ENCODE measurements at places on chromosomes 13 and 19.

- DNase-seq = no peak
Observed at GRCh38 chr13:31982540-31982939, 49.0 kb upstream of the FRY start.

GRCh38 chr19:46036744-46037128 is 4.1 kb downstream of the IGFL4 start:
- no peak for DNase-seq

DNA sequence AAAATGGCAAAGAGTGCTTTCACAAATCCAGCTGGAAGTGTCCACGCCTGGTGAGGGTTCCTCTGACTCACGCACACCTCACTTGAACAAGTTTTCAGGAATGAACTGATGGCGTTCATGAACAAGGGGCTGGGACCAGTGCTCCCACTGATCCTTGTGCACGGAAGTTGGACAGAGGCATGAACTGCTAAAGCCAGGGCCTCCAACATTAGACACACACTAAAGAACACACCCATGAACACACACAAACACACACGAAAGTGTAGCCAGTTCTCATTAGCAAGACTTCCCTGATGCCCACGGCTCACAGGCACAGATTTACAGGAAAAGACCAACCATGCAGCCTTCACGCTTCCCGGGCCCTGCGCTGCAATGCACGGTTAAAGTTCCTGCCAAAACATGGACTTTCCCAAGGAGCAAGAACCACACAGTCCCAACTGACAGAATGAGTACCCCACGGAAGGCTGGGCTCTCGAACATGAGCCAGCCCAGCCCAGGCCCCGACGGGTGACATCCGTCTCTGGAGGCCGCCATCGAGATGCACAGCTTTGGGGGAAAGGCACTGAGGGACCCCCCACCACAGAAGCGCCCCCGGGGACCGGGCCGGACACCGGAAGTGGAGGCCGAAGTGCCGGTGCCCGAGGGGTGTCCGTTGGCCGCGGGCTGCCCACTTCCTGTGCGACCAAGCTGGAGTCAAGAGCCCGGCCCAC is 808 bp downstream of the DNMT1 start:
- DNase-seq = peak; percentile 11

- DNase-seq = no peak
Observed at GRCh38 chr13:109883181-109884180, 97.1 kb upstream of the IRS2 start.

- DNase-seq = no peak
Observed at GRCh38 chr19:13493516-13494310, 12.6 kb downstream of the CACNA1A start.

- DNase-seq = no peak
Observed at GRCh38 chr13:113814435-113814821, 49.4 kb downstream of the GAS6 start.

- DNase-seq = no peak
Observed at GRCh38 chr13:40159736-40160135, 504.3 kb downstream of the COG6 start.

DNA sequence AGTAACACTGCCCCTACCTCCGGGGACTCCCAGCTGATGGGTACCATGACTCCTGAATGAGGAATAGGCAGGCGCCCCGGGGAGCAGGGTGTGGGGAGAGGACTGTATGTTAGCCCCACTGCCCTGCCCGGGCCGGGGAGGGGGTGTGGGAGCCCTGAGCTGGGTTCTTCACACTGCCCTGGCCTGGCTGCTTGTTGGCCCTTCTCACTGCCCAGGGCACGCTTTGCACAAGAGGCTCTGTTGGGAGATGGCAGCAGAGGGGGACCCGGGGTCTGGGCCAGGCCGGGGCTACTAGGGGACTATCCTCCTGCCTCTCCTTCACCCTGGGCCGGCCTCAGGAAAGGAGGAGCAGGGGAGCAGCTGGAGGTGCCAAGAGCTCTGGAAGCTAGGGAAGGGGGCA is 19.3 kb upstream of the KCTD15 start:
- DNase-seq = no peak

DNA sequence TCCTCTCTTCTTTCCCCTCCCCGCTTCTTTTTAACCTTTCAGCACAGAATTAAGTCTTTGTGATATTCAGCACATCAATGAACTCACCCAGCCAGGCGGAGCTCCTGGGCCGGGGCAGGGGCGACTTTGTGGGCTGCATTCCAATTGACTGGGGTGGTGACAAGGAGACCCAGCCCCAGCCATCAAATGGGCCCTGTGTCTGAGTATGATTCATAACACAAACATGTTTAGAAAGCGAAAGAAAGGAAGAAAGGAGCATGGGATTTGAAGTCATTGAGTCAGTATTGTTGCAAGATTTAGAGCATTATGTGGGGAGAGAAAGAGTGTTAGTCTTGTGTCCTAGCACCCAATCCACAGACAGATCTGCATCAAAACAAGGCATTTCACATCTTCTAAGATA is 185.3 kb downstream of the LHFPL6 start:
- DNase-seq = no peak

- no peak for DNase-seq
Observed at GRCh38 chr13:49567491-49567890, 17.9 kb downstream of the RCBTB1 start.

DNA sequence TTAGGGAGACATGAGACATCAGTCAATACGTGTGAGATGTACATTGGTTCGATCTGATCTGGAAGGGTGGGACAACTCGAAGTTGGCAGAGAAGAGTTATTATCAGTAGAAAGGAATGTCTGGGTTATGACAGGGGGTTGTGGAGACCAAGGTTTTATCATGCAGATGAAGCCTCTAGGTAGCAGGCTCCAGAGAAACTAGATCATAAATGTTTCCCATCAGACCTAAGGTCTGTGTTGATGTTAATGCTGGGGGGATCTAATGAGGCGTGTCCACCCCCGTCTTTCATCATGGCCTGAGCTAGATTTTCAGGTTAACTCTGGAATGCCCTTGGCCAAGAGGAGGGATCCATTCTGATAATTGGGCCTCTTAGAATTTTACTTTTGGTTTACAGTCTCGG is 187.0 kb upstream of the KL start:
- DNase-seq = no peak

GRCh38 chr19:32097011-32097410 is 248.4 kb upstream of the ZNF507 start:
- DNase-seq = no peak

DNA sequence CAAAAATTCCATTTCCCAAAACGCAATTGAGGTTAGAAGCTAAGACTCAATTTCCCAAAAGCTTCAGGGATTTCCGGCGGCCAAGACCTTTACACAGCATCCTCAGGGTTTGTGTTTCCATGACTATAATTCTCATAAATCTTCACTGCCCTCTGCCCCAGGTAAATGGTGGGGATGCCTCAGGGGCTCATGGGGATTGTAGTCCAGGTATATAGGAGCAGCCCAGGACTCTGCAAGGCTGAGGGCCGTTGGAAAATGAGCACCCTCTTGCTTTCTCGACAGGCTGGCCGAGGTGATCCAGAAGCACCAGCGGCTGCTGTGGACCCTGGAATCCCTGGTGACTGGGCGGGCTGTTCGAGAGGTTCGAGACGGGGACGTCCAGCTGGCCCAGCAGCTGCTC is 6.4 kb downstream of the ALDH16A1 start:
- DNase-seq = no peak

DNA sequence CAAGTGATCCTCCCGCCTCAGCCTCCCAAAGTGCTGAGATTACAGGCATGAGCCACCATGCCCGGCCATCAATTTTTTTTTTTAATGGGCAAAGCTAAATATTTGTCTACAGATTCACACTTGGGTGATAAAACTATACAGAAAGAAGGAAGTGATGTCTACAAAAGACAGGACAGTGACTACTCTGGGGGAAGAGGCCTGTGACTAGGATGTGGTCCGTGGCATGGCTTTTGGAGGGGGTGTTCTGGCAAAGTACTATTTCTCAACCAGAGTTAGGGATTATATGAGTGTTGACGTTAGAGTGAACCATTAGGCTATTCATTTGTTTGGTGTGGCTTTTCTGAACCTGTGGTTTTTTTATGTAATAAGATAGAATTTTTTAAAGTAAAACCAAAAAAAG is 42.7 kb downstream of the INSR start:
- DNase-seq = no peak

GRCh38 chr19:6779206-6779605 is 6.7 kb downstream of the VAV1 start:
- DNase-seq = no peak

- no peak for DNase-seq
Observed at GRCh38 chr13:98846521-98846920, 94.0 kb upstream of the SLC15A1 start.

- DNase-seq = no peak
Observed at GRCh38 chr13:48568370-48569103, 35.7 kb upstream of the RCBTB2 start.

- no peak for DNase-seq
Observed at GRCh38 chr13:113272701-113273181, 24.3 kb upstream of the LAMP1 start.

DNA sequence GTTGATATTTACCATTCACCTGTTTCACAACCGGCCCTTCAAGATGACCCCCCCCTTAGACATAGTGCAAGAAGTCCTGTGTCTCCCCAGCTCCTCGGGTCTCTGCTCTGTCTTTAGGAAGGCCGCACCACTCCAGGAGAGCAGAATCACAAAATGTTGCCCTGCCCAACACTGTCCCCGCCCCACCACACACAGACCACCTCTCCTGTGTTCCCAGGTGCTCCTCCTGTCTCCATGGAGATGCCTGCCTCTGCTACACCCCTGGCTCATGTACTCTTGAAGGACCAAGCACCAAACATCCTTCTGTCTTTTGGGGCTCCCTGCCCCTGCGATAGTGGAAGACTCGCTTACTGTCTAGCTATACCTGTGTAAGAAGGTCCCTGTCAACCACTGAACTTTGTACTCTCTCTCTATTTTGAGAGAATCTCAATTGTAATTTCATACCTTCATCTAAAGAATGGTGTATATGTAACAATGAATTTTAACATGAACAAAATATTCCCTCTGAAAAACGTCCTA is 9.6 kb upstream of the TNFRSF19 start:
- no peak for DNase-seq

GRCh38 chr13:50914848-50915247 is 5.3 kb downstream of the RNASEH2B start:
- peak; percentile 55 for DNase-seq

GRCh38 chr13:111906306-111906705 is 160.6 kb upstream of the SOX1 start:
- no peak for DNase-seq

DNA sequence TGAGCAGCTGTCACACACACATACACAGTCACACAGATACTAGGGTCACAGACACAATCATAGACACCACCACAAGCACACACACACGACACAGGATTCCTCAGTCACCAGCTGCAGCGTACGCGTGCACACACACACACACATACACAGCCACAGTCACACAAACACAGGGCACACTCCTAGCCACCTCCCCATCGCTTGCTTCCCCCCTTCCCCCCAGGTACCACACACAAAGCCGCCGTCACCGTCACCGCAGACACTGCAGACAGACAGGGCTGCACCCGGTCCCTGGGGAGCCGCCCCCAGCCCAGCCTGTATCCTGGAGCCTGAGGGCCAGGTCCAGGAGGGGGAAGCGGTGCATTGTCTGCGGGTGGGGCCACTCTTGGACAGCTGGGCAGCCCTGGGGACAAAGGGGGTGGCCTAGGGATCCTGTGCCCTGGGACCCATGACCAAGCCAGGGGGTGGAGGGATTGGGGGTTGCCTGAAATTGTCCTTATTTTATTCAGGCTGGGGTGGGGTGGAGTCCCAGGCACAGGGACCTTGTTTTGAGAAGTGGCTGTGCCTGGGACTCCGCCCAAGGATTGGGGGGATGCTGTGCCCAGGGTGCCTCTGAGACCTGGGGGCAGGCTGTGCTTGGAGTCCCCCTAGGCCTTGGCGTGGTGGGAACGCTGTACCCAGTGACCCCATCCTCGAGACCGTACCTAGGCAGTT is 957 bp downstream of the NUMBL start:
- DNase-seq = no peak

- DNase-seq = no peak
Observed at GRCh38 chr13:44231786-44232516, 141.7 kb upstream of the SERP2 start.
